ENCODE measurements at places on chromosomes 12 and 14. TPM values are rescaled to one million over a fixed set of nuclear protein-coding genes. Genes with fewer than 3 reads are reported as not detected.

- no peak for DNase-seq
Observed at GRCh38 chr14:40365305-40365704, 933.1 kb upstream of the FBXO33 start.

DNA sequence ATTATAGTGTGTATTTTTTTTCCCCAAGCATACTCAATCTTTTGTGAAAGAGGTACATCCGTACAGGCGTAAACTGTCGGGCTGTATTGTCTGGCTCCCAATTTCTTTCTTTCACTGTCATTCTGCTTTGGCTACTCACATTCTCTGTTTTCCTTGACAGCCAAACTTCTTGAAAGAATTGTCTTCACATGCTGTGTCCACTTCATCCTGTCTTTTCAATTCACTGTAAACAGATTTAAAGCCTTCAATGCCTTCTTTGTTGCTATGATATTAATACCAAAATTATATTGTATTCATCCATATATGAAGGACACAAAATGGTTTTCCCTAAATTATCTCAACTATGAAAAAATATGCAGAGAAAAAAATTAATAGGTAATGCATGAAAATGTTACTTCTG is 6.0 kb upstream of the ATP23 start:
- no peak for DNase-seq

- DNase-seq = no peak
Observed at GRCh38 chr12:15200641-15201040, 20.6 kb downstream of the RERG start.

DNA sequence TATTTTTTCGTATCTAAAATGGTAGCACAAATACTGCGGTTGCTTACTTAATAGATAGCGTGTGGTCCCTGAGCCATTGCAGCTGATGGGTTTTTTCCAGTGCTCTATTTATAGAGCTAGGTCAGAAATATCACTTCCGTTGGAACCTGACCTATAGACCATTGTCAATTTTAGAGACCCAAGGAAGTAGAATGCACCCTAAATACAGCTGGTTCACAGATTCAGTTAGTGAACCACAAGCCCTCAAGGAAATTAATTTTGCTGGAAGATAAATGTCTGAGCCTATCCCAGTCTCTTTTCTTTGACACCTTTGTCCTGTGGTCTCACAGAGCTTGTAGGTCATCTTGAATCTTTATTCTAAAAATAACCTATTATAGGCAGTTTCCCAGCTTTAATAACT is 391.0 kb downstream of the ZFP36L1 start:
- no peak for DNase-seq

- DNase-seq = no peak
Observed at GRCh38 chr14:29391801-29392200, 535.8 kb downstream of the PRKD1 start.

GRCh38 chr12:109538191-109538863 is 35.0 kb downstream of the MMAB start:
- no peak for DNase-seq

- peak; percentile 79 for DNase-seq
Observed at GRCh38 chr14:95515596-95516552, 576 bp downstream of the SYNE3 start.

DNA sequence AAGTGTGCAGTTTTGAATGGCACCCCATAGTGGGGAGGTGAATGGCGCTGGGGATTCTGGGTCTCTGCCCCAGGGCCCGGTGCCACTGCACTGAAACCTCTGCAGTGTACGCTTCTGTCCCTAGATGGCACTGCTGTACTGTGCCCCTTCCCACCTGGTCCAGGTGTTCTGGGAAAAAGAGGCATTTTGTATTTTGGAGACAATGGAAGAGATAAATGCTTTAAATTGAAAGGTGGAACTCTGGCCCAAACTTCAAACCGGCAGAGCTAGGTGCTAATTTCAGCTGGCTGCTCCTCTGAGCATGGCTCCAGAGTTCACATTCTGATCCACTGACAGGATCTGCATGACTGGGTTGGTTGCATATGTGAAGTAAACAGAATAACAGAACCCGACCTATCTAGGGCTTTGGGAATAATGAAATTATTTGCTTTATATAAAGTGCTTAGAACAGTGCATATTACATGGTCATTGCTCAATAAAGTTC is 52.2 kb downstream of the KRT80 start:
- DNase-seq = no peak

DNA sequence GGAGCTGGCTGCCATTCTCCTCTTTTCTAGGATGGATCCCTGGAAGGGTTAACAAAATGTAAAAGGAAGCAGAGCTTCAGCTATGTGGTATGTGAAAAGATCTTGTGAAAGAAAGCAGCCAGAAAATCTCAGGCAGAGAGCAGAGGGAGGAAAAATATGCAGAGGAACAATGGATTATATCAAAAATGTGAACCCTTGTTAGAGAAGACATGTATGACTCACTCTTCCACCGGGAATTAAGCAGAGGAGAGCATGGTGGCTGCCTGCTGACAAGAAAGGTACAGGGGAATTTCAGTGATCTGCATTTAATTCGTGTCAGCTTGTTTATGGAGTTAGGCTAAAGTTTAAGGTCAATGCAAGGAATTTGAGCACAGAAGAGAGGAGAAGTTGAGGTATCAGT is 46.3 kb downstream of the KCNA1 start:
- DNase-seq = no peak

Gene HNRNPA1
- 588 TPM for total RNA-seq

Gene CLEC6A
- not detected for total RNA-seq

Gene SLC25A47
- total RNA-seq = not detected

Gene SNX6
- 56.8 TPM for total RNA-seq

Data from left cardiac atrium (tissue), 4 donors.